ENCODE measurements at places on chromosomes 1 and 21.

GRCh38 chr1:245500546-245500945 is 345.8 kb downstream of the KIF26B start:
- no peak for DNase-seq

DNA sequence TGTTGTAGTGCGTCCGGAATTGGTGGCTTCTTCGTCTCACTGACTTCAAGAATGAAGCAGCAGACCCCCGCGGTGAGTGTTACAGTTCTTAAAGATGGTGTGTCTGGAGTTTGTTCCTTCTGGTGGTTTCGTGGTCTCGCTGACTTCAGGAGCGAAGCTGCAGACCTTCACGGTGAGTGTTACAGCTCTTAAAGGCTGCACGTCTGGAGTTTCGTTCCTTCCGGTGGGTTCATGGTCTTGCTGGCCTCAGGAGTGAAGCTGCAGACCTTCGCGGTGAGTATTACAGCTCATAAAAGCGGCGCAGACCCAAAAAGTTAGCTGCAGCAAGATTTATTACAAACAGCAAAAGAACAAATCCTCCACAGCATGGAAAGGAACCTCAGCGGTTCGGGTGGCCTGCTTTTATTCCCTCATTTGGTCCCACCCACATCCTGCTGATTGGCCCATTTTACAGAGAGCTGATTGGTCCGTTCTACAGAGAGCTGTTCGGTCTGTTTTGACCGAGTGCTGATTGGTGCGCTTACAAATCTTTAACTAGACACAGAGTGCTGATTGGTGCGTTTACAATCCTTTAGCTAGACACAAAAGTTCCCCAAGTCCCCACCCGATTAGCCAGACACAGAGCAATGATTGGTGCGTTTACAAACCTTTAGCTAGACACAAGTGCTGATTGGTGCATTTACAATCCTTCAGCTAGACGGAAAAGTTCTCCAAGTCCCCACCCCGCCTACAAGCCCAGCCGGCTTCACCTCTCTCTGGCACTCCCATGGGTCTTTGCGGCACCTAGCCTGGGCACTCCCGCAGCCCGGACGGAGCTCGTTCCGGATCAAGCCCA is 49.6 kb upstream of the KRTAP19-8 start:
- no peak for DNase-seq

GRCh38 chr1:246301553-246302250 is 205.4 kb downstream of the SMYD3 start:
- no peak for DNase-seq

GRCh38 chr1:165539306-165539705 is 4.5 kb upstream of the LRRC52 start:
- no peak for DNase-seq

- DNase-seq: no peak
Measured at GRCh38 chr1:171985639-171986038, 144.3 kb downstream of the DNM3 start.

DNA sequence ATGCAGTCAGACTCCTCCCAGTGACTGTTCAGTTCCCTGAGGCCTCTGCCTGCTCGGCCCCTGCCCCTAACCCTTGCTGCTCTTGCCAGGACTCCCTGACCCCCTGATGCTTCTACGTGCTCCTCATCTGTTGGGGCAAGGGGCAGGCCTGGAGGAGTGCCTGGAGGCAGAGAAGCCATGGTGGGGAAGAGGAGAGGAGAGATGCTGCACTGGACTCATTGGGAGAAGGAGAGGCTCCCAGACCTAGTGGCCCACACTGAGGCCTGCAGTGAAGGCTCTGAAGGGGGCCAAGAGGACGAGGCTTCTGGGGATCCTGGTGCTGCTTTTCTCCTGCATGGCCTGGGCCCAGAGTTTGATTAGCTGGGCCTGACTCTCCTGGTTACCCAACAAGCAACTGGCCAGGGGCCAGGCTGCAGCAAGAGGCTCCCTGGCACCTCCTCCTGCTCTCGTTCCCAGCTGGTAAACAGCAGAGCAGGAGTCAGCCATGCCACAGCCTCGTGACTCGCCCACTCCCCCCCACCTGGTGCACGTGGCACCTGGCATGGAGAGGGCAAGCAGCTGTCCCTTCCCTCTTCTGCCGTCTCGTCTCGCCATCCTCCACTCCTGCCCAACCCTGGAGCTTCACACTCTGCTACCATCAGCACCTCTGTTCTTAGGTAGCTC is 847 bp upstream of the RORC start:
- DNase-seq: no peak

GRCh38 chr1:99851850-99852454 is 1.8 kb downstream of the AGL start:
- no peak for DNase-seq

GRCh38 chr1:187689129-187689528 is 860.4 kb downstream of the PLA2G4A start:
- no peak for DNase-seq

GRCh38 chr21:16072737-16073136 is 343.0 kb downstream of the USP25 start:
- no peak for DNase-seq

- DNase-seq: no peak
Measured at GRCh38 chr1:172843444-172843843, 184.5 kb downstream of the FASLG start.

DNA sequence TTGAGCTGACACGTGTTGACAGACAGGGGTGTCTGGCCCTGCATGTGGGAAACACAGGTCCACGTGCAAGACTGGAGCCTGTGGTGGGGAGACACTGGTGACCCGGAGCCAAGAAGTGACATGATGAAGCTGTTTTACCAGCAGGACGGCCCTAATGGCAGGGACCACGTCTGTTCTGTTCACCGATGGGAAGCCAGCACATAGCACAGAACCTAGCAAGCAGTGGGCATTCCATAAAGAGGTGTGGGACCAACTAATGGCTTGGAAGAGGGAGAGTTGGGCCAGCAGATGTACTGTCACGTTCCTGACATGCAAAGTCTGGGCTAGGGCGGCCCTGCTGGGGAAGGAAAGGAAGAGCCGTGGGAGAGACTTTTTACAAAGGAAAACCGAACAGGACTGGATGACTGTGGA is 15.3 kb downstream of the NAV1 start:
- no peak for DNase-seq

GRCh38 chr1:239816081-239816782 is 275.5 kb upstream of the FMN2 start:
- DNase-seq: no peak

GRCh38 chr1:36096500-36097432 is 8.1 kb downstream of the ADPRS start:
- no peak for DNase-seq

GRCh38 chr1:42206164-42206563 is 41.6 kb upstream of the GUCA2A start:
- DNase-seq: no peak

- DNase-seq: no peak
Measured at GRCh38 chr1:49297783-49298182, 521.1 kb upstream of the BEND5 start.

DNA sequence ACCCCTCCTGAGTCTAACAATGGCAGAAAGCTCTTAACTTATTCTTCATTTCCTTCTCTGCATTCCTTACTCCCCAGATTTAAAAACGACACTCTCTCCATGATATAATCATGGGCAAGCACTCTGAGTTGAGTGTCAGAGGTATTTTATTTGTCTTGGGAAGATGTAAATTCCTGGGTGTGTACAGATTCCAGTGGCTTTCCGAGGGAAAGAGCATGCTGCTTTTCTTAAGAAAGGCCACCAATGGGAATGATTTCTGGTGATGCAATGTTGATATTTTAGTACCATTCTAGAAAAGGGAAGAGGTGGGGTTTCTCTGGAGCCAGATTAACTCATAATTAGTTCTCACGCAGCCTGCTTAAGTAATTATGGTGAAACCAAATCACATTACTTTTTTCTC is 47.8 kb upstream of the BTG3 start:
- no peak for DNase-seq

DNA sequence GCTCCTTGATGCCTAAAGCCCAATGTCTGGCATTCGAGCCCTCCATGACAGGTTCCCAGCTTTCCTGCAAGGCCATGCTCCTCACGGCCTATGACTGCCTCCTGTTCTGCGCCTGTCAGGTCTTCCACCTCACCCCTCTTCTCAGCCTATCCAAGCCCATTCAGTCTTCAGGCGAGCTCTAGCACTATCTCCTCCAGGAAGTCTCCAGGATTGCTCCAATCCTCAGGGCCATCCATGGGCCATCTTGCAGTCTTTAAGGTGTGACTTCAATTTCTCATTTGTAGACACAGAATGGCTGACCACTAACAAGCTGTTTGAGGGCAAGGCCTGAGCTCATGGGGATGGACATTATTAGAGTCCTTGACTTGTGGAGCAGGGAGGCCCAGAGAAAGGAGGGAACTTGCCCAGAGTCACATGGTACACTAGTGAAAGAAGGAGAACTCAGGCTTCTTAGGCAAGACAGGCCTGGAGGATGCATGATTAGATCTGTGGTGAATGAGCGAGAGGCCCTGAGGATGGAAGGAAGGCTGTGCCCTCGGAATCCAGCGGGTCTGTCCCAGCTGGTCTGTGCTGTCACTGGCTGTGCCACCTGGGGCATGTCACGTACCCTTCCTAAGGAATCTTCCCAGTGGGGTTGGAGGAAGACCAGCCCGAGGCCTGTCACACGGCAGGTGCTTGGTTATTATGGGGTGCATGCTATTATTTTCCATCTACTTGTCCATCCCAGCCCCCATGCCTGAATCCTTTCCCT is 1.2 kb upstream of the ACOT11 start:
- no peak for DNase-seq

DNA sequence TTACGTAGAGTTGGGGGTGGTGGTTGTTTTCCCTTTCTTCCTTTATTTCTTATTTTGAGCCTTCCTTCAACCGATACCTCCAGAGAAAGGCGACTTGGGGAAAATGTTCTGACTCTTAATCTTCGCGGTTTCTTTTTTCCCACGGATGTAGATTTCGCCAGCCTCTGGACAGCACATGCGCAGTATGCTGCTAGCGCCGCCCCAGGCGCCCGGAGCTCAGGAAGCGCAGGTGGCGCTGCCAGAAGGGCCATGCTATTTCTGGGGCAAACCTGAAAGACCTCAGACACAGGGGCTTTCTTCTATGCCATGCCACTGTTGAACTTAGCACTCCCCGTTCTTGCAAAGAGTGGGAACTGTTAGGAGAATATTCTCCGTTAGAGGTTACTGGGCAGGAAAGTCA is 392.1 kb downstream of the KIF26B start:
- no peak for DNase-seq

- no peak for DNase-seq
Measured at GRCh38 chr1:52569449-52570210, 16.7 kb upstream of the TUT4 start.

DNA sequence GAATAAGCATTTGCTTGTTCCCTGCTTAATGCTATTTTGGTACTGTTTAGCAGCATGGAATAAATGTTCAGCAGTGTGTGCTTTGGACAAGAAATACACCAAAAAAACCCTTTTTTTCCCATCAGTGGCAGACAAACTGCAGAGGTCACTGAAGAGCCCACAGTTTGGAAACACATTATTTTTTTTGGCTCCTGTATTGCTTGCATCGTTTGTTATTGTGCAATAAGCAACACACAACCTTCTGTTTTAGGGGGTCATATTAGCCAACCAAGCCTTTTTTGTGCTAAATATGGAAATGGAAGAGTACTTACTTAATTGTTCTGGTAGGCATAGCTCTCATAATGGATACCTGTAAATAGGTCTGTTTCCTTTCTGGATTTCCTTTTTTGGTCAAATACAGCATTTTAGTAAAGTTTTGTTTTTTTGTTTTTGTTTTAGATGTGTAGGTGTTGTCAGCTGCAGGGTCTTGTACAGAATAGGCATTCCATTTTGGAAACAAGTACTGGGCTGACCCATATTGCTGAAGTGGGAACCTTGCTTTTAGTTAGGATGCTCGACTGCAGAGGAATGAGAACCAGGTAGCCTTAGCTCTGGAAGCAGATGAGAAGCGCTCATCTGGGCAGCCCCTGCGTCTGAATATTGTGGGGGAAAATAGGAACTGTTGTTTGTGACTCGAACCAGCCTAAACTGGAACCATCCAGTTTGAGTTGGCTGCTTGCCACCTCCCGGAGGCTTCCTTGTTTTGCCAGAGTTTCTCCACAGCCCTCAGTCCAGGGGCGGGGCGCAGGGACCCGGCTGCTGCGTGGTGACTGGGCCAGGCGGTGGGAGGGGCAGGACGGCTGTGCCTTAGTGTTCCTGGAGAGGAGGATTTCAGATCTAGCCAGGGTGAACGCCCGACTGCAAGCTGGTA is 38.4 kb downstream of the SPEN start:
- DNase-seq: peak; percentile 55

DNA sequence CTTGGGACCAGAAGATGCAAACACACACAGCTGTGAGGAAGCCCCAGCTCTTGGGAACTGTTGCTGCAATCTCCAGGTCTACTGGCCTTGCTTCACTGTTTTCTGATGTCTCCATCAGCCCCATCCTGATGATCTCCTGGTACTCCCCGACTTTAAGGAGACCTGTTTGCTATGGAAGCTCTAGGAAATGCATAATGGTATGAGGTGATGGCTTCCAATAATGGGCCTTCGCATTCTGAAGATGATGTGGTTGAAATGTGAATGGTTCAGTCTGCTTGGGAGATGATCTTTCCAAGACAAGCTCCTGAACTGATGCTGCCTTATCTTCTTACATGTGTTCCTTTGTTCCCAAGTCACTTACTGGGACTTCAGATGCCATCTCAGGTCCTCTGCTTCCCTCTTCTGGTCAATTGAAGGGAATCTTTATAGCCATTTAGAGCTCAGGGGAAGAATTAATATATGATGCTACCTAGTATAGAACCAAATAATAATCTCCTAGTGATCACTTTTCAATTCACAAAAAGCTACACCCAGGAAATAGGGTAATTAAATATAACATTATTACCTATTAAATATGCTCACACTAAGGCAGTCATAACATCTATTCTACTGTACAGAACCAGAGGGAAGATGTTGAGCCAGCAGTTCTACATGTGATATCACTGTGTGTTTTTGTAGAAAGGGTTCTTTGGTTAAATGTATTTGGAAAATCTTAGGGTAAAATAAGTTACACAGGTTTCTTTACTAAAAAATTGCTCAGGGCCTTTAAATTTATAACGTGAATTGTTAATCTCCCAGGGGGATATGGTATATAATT is 73.9 kb upstream of the VTCN1 start:
- DNase-seq: no peak

DNA sequence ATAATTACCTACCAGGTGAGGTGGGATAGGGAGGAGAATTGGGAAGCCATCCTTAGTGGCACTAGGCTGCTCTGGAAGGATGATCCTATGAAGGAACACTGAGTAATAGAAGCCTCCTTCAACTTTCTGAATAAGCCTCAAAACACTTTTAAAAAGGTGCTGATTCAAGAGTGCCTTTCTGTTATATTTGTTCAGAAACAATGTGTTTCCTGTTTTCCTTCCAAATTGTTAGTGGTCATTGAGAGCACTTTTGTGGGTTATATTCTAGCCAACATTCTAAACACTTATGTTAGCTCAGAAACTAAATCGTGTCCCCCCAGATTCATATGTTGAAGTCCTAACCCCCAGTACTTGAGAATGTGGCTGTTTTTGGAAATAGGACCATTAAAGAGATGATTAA is 237.3 kb downstream of the TNR start:
- DNase-seq: no peak

DNA sequence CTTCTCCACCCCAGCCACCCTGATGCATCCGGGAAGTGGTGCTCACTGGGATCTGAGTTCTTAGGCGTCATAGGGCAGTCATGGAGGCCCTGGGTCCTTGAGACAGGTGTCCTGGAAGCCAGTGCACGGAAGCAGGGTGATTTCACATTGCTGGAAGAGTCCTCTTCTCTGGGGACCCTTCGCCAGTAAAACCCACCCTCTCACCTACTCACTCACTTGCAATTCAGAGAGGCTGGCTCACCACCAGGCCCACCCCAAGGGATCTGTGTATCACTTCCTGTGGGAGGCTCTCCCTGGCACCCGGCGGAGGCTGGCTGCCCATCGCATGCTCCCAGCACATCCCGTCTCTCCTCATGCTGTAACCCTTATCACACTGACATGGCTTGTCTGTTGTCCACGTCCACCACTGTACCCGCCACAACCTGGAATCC is 40.2 kb upstream of the EPS8L3 start:
- DNase-seq: no peak
